ENCODE measurements at places on chromosomes 16 and 17.

- no peak for DNase-seq
These were observed 36.4 kb downstream of the AKAP1 start for GRCh38 chr17:57121308-57122042.

DNA sequence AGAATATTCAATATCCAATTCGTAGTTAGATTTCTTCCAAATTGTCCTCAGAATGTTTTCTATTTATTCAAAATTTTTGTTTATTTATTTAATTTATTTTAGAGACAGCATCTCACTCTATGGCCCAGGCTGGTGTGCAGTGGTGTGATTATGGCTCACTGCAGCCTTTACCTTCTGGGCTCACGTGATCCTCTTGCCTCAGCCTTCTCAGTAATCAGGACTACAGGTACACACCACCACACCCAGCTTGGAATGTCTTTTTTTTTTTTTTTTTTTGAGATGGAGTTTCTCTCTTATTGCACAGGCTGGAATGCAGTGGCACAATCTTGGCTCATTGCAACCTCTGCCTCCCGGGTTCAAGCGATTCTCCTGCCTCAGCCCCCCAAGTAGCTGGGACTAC, 3.5 kb upstream of the DRG2 start:
- DNase-seq = no peak

- DNase-seq = no peak
These were observed 1.8 kb downstream of the MGRN1 start for GRCh38 chr16:4626396-4626795.

- DNase-seq = no peak
These were observed 3.1 kb upstream of the LIMD2 start for GRCh38 chr17:63703029-63703428.

DNA sequence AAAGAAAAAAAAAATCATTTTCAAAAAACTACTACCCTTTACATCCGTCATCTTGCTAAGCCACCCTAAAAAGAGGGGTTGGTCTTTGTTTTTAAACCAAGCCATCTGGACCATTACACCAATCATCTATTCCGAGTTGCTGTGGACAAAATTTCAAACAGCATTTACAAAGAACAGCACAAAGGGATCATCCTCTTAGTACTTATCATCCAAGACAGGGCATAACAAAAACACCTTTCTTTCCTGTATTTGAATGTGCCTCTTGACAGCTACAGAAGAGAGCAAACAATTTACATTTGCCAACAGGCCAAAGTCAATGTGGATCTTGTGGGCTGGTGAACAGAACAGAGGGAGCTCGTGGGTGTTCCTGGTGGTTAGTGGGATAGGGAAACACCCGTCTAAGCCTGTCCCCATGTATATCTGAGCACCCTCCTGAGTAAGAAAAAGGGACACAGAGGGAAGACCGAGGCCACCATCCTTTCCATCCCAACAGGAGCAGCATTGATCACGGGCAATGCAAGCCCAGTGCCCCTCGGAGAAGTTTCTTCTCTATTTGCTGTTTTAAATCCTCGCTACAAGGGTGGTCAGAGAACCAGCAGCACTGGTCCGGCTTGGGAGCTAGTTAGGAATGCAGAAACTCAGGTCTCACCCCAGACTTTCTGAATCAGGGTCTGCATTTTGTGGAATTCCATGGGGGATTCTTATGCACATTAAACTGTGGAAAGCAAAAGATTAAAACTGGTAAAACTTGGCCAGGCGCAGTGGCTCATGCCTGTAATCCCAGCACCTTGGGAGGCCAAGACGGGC, 1.9 kb downstream of the SLC39A11 start:
- DNase-seq = no peak

DNA sequence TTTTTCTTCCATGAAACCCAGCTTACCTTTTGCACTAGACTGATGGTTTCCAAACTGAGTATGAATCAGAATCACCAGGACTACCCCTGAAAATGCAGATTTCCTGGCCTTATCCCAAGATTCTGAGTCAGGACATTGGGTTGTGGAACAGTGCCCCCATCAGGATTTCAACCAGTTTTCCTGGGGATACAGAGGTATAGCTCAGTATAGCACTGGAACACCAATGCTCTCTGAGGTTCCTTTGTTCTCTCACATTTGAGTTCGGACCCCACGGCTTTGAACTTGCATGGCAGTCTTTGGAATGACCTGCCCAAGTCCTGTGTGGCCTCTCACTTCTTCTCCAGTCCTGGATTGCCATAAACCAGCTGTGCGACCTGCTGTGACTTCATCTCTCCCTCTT, 12.8 kb upstream of the CCL8 start:
- no peak for DNase-seq

DNA sequence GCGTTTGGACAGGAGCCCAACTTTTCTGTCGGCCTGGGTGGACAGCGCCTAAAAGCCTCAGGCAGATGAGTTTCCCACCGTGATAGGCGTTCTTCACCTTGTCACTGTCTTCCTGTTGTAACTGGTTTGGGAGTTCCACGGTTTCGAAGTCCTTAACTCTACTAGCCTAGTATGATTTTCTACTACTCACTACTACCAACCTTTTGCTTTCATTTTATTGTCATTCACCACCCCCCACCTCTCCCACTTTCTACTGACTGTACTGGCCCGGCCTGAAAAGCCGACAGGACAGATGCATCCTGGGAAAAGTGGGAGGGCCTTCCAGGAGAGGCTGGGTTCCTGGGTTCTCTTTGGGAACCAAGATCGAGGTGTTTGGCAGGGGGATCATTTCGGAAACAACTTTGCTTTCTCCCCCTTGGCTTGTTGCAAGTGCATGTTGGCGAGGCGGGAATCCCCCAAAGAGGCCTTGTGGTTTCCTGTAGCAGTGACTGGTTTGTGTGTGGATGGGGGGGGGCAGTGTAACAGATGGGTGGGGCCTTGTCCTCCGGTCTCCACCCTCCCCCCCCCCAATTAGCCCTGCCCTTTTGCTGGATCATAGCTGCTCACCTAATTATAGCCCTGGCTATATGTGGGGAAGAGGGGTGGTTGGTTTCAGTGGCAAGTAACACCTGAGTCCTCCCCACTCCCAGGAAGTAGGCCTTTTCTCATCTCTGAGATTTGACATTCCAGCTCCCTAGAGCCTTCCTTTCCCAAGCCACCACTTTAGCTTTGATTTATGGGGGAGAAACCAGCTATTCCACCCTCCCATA, 1.4 kb downstream of the EIF5A start:
- DNase-seq = peak; percentile 89

- peak; percentile 19 for DNase-seq
These were observed 1.1 kb upstream of the CAPN15 start for GRCh38 chr16:526181-527014.

DNA sequence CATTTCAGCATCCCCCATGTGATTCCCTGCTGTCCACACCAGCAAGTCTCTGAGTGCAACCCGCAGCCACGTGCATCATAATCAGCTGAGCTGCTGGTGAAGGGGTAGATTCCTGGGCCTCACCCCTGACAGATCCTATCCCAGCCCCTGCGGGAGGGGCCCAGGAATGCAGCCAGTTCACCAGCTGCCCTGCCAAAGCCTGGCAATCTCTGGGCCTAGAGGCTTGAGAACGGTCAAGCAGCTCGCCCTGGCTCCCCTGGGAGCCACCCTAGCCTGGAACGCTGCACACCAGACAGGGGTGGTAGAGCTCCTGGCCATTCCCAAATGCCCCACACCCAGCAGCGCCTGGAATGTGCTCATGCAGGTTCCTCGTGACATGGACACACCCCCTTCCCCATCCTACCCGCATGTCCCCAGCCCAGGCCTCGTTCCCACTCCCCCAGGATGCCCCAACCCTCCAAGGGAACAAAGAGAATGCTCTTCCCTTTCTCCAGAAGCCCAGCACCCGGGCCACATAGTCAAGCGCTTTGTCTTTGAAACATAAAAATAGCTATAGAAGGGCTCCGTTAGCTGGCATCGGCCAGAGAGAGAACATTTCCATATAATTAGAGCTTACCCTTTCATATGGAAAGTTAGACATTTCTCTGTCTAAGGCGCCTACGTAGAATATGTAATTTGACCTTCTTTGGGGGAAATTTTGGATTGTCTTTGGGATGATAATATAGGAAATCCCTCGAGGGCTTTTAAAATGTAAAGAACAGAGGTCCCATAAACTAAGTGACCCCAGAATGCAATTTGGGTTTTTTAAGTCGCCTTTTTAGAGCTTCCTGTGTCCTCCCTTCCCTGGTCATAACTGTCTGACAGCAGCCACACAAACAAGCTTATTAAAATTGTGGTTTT, 3.4 kb downstream of the CEP295NL start:
- no peak for DNase-seq

GRCh38 chr16:55701442-55702319, 45.9 kb downstream of the SLC6A2 start:
- peak; percentile 27 for DNase-seq

DNA sequence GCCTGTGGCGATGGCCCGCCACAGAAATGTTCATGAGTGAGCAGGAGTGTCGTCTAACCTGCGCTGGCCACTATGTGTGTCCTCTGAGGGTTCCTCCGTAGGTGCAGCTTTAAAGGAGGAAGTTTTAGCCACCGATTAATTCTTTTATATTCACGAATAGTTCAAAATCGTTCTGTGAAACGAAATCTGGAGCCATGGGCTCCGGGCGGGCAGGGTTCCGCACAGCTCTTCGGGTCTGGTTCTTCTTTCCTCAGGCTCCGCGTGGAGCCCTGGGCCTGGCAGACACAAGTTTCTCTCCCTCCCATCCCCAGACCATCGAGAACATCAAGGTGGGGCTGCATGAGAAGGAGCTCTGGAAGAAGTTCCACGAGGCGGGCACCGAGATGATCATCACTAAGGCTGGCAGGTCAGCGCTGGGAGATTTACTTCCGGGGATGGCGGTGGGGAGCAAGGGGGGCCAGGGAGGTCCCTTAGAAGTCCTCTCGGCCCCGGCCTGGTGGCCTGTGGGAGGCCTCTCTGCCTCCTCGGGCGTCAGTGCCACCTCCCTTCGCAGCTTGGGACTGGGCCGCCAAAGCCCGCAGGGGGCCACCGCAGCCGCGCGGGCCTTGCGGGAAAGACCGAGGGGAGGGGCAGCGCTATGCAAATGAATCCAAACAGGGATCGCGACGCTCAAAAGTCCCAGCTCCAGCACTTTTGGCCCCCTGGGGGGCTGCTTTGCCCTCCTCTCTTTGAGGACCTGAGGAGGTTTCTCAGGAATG, 5.2 kb downstream of the TBX4 start:
- no peak for DNase-seq

GRCh38 chr16:17921357-17921978, 415.1 kb downstream of the NPIPA8 start:
- peak; percentile 59 for DNase-seq

- DNase-seq = no peak
These were observed 5.8 kb downstream of the CHTF18 start for GRCh38 chr16:794091-794822.

DNA sequence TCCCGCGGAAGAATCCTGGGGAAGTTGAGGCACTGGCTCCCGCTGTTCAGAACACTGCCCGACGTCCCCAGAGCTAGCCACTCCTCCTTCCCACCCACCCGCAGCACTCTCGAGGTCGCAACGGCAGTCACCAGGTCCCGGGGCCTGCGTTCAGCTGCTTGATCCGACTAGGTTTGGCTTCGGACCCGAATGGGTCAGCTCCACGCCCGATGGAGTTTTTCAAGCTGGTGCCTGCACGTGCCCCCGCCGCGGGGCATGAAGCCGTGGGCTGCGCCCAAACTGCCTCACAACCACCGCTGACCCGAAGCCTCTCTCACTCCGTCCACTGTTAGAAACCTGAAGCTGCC, 12.4 kb upstream of the ODF4 start:
- DNase-seq = no peak

DNA sequence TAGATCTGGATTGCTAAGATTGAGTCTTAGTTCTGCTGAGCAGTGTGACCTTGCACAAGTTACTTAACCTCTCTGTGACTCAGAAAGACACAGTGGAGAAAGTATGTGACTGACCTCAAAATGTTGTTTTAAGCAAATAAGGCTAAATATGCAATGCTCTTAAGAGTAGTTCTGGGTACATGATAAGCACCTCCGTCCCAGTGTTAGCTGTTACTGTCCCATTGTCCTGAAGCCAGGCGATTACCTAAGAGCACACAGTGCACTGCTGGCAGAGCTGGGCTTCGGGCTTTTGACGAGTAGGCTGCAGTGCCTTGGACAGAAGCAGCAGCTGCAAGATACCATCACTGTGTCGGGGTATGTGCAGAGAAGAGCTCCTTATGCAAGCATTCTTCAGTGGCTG, 32.7 kb upstream of the FOXF1 start:
- no peak for DNase-seq

- no peak for DNase-seq
These were observed 244.0 kb downstream of the CPPED1 start for GRCh38 chr16:12559714-12560113.

DNA sequence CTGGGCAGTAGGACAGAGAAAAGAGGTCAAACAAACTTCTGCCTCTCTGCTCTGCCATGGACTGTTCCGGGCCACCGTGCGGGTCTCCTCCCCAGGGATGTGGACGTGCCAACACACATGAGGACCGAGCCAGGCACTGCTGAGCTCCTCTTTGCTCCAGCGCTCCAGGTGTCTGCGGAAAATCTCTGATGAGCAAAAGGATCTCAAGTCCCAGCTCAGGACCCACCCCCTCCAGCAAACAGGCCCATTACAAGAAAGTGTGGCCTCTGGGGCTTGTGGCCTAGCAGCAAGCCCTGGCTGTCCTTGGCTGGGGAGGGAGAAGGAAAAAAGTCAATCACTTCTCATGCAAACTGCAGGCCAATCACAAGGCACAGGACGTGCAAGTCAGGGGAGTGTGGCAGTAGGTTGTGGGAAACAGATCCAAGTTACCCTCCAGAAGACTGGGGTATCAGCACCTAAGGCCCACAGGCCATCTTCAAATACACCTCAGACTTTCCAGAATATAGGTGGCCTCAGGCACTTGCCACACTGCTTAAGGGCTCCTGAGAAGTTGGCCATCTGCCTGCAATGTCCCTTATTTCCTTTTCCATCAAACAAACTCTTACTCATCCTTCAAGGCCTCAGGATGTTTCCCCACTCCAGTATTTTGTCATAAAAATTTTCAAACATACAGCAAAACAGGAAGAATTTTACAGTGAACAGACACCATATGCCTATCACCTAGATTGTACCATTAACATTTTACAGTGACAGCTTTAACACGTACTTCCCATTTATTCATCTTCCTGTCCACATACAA, 36.0 kb upstream of the SREBF1 start:
- DNase-seq = no peak

GRCh38 chr17:21042458-21043295, at the start of gene USP22:
TSS of gene USP22 (minus strand) at chr17:21043011. CDS start at chr17:21042835, 176 bp downstream.
- peak; percentile 30 for DNase-seq

DNA sequence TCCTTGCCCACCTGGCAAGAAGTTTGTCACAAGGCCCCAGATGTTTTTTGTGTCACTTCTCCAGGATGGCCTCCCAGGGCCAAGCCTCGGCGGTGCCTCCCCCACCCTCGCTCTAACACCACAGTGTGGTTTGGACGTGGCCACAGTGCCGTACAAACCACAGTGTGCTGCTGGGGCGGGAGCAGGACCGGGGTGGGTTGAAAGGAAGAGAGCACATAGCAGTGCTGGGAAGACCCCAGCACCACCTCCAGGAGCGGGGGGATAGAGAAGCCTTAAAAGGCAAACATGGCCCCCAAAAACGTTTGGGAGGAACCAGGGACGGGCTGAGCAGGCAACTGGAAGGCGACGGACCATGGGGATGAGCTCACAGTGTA, 5.0 kb upstream of the BCL6B start:
- DNase-seq = no peak

GRCh38 chr17:63830278-63830677, 2.8 kb upstream of the FTSJ3 start:
- DNase-seq = no peak
